ENCODE measurements at places on chromosomes 3 and 15.

DNA sequence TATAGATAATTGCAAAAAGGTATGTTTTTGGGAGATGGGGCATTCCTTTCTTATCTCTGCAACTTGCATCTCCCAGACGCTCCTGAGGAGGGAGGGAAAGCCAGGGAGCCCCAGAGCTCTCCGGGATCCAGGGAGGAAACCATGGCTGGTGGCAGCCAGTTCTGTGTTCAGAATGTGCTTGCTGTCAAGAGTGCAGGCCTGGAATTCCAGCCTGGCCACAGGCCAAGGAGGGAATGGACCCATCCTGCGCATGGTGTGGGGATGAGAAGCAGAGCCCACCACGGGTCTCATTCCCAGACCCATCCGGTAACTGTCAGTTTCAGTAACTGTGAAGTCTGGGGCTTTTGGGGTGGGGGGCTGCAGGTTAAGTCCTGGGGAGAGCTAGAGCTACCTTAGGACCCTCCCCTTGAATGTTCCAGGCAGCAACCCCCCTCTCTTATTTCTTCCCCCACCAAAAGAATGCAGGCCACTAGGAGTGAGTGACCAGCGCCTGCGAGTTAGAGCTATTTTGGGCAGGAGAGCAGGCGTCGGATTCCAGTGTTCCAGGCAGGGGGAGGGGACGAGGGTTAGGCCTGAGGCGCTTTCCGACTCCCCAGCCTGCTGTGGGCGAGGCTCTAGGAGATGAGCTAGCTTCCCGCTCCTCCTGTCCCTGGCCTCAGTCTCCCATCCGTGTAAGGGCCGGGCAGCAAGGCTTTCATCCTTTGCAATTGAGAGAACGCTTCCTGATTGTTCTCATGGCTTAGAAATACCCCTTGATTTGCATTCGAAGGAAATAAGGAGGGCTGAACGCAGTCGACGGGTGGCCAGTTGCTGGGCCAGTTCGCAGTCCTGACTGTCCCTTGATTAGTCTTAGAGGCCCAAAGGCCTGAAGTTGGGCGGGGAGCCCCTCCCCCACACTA is 781 bp upstream of the DAG1 start:
- DNase-seq = peak; percentile 46

GRCh38 chr3:149055575-149055974 is 30.8 kb downstream of the HLTF start:
- no peak for DNase-seq

- DNase-seq = no peak
Observed at GRCh38 chr3:37833302-37834186, 28.1 kb upstream of the CTDSPL start.

DNA sequence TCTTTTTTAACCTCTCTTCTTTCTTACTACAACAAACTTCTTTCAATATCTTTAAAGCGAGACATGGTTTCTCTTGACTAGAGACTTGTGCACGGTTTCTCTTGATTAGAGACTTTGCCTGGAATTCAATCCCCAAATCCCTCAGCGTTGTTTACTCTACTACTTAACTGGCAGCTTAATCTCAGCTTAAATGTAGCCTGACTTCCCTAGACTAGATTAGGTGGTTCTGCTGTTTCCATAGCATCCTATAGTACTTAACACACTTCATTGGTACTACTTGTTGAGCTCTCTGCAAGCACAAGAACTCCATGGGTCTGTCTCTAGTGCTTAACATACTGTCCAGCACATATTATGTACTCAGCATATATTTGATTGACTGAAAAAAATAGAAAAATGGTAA is 168.2 kb upstream of the GPR149 start:
- DNase-seq = no peak

GRCh38 chr3:141710888-141711616 is 27.0 kb upstream of the RNF7 start:
- no peak for DNase-seq

DNA sequence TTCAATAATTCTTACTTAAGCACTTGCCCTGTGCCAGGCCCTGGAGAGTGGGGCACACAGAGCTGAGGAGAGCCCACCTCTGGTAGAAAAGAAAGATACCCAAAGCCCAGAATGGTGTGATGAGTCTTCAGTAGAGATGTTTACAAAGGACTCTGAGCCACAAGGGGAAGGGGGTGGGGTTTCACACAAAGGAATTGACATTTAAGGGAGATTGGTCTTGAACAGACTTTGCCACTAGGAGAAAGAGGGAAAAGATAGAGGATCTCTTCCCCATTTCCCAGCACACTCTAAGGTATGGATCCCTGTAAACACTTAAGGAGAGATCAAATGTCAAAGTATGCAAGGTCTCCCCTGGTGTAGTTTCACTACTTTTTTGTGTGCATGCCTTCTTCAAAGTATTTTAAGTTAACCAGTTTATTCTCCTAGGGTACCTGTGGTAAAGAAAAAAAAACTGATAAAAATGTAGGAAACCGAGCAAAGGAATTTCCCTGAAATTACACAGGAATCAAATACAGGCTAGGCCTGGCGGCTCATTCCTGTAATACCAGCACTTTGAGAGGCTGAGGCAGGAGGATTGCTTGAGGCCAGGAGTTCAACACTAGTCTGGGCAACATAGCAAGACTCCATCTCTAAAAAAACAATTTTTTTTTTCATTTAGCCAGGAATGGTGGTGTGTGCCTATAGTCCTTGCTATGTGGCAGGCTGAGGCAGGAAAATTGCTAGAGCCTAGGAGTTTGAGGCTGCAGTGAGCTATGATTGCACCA is 117.6 kb upstream of the SKOR1 start:
- DNase-seq = no peak

DNA sequence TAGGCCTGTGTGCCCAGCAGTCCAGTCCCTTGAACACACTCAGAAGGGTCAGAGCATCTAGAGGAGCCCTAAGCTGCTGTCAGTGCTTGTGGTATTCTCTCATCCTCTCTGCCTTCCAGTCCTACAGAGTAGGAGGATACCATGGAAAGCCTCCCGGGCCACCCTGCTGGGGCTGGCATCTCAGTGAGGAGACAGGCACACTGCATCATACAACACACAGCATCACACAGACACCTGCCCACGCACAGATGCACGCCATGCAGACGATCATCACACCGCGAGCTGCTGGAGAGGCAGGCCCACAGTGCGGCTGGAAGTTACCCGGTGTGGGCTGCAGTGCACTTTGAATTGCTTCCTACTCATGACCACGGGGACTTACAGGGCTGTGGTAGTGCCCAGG is 15.2 kb downstream of the GABRA5 start:
- DNase-seq = no peak

DNA sequence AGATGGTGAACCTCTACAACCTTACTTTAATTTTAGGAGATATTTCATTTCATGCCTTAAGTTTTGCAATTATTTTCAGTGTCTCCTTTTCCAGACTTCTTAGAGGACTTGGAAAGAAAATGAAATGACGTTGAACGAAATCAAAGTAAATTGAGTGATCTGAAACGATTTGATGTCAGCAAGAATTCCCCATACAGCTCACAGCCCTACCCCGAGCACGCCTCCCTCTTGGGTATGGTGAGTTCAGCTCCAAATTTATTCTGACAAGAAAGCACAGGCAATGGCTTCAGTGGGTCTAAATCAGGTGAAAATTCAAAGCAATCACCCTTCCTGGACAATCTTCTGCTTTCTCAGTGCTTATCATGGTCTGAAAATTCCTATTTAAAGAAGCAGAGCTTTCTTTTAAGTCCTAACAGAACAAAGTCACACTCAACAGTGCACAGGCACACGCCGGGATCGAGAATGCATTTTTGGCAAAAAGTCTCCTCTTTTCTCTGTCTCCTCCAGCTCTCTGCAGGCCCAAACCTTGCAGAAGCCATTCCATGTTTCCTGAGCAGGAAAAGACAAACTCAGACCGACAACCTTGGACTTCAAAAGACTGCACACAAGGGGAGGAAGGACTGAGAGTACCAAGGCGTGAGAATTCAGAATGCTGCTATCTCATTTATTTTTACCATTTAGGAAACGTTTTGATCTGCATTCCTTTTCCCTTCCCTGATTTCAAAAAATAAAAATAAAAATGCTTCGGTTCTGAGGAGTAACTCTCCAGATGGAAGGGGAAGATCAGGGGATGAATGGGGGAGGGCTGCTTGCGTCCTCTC is 72.0 kb downstream of the CCNL1 start:
- no peak for DNase-seq

GRCh38 chr3:151896246-151897012 is 23.0 kb downstream of the SUCNR1 start:
- DNase-seq = peak; percentile 34

- peak; percentile 50 for DNase-seq
Observed at GRCh38 chr15:98151096-98151495, 190.6 kb downstream of the ARRDC4 start.

GRCh38 chr3:178048768-178049167 is 487.5 kb upstream of the KCNMB2 start:
- DNase-seq = no peak

GRCh38 chr15:100710222-100710621 is 107.8 kb downstream of the ASB7 start:
- no peak for DNase-seq

DNA sequence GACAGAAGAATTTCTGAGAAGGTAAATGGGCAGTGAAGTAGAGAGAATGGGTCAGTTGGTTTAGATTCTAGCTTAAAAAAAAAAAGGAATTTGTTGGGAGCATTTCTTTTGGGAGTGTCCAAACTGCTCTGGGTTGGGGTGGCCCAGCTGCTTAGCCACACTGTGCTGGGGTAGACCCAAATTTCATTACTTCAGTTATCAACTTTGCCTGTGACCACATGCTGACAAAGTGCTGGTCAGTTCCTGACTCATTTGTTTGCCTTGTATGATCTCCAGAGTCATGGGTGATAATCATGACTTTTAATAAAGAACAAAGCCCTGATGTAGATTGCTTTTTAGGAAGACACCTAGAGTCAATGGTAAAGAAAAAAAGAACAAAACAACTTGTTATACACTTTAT is 121.5 kb upstream of the FGF7 start:
- no peak for DNase-seq

GRCh38 chr15:74307827-74308811 is 59.3 kb downstream of the CYP11A1 start:
- no peak for DNase-seq

DNA sequence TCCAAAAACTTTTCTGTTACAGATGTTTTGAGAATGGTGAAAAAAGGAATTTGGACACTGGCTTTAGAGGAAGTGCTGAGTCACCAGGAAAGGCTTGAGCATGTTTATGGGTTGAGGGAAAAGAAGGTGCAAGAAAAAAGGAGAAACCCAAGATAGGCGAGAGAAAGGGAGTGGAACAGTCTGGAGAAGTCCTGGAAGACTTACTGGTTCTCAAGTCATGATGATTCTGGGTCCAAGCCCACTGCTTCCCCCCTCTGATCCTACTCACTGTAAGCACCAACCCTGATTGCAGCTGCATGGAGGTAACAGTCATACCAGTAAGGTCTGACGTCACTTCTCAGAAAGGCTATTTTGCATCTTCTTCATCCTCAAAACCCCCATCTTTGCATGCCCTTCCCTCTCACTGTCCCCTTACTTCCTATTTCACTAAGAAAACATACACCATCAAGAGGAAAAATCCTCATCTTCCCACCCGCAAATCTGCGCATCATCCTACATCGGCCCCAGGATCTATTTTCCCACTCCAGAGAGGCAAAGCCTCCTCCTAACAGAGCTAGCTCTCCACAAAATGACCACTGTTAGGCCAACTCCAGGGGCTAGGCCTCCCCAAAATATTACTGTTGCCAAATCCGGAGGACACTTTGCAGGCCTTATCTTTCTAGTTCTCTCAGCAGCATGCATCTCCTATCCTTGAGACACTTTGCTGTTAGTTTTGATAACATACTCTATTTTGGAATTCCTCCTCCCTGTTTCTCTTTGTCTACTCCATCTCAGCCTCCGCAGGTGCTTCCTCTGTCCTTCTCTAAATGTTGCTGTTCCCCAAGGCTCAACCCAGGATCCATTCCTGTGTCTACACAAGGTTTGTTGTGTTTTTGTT is 3.2 kb upstream of the ATP13A3 start:
- no peak for DNase-seq

- DNase-seq = no peak
Observed at GRCh38 chr3:184771301-184772127, 40.5 kb upstream of the VPS8 start.
